CD8-positive, alpha-beta memory T cell (primary cell): ENCODE measurements at places on chromosomes 7 and 10.

GRCh38 chr7:79425665-79426064 lies 27.8 kb downstream of the MAGI2 start:
- DNase-seq = no peak
- H3K27ac ChIP-seq = no peak overlapping the region
- no peaks in the 10 kb centered on the region for H3K27me3 ChIP-seq
- no peaks in the 10 kb centered on the region for H3K36me3 ChIP-seq
- H3K4me3 ChIP-seq = no peak overlapping the region

DNA sequence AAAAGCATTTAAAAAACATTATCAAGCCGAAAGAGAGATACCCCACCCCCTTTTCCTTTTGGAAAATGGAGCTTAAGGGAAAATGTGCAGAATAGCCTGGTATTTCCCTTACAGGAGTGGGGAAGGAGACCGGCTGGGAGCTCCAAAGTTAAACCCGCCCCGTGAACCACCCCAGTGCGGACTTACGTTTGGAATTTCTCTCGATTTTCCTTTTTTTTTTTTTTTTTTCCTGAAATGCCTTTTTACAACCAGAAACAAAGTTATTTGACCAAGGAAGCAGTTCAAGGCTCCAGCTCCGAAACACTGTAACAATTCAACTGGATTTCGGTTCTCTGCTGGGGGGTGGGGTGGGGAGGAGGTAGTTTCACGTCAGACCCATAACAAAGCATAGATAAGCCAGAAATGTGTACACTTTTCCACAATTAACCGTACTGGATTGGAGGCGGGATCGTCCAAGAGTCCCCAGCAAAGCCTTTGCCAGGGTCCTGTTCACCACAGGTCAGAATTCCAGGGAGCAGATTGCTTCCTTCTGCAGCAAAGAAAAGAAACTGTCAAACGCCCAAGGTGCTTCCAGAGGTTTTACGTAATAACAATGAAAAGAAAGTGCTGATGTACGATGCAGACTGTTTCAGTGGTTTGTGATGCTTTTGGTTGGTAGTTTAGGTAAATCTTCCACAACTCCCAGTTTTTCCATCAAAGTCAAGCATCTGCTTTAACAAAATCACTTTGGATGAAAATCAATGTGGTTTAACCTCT lies 6.7 kb downstream of the SKIDA1 start:
- peaks cover 61% of the 10 kb centered on the region for H3K27me3 ChIP-seq
- DNase-seq = no peak
- no peaks in the 10 kb centered on the region for H3K36me3 ChIP-seq
- no peak overlapping the region for H3K4me3 ChIP-seq
- H3K27ac ChIP-seq = no peak overlapping the region

GRCh38 chr10:131975003-131975402 lies 6.7 kb downstream of the BNIP3 start:
- no peak for DNase-seq
- H3K27ac ChIP-seq = no peak overlapping the region
- H3K4me3 ChIP-seq = no peak overlapping the region
- no peaks in the 10 kb centered on the region for H3K27me3 ChIP-seq
- H3K4me1 ChIP-seq = peaks cover 77% of the 10 kb centered on the region

DNA sequence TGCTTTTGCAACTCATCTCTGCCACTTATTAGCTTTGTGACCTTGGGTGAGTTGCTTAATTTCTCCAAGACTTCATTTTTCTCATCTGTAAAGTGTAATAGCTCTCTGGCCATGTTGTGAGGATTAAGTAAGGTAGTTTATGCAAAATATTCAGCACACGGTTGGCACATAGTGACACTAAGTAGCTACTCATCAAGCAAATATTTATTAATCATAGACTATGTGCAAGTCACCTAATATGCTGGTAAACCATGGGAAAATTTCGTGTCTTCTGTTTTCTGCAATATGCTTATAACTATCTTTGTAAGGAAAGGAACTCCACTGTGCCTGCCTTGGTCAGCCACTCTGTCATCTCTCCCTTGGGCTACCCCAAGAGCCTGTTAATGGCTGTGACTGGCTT lies 50.3 kb upstream of the EGR2 start:
- H3K4me3 ChIP-seq = no peak overlapping the region
- no peak overlapping the region for H3K27ac ChIP-seq
- H3K27me3 ChIP-seq = no peaks in the 10 kb centered on the region
- H3K36me3 ChIP-seq = no peaks in the 10 kb centered on the region
- H3K4me1 ChIP-seq = no peaks in the 10 kb centered on the region
- DNase-seq = no peak

DNA sequence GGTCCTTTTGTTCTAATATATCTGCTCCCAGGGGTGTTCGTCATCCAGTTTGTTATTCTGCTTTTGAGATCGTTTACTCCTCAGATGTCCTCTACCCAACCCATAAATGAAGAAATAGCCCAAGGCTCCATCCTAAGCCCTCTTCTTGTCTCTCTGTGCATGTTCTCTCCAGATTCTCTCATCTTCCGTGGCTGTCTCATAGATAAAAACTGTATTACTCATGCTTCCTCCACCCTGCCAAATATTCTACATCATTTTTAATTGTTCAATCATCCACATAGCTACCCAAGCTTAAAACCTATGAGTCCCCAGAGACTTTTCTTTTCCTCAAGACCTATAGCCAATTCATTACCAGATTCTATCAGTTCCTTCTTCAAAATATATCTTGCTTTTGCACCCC lies 44.9 kb downstream of the CAV1 start:
- no peaks in the 10 kb centered on the region for H3K36me3 ChIP-seq
- no peak overlapping the region for H3K27ac ChIP-seq
- no peak for DNase-seq
- no peak overlapping the region for H3K4me3 ChIP-seq
- no peaks in the 10 kb centered on the region for H3K27me3 ChIP-seq
